ENCODE measurements at places on chromosomes 2 and 18.

DNA sequence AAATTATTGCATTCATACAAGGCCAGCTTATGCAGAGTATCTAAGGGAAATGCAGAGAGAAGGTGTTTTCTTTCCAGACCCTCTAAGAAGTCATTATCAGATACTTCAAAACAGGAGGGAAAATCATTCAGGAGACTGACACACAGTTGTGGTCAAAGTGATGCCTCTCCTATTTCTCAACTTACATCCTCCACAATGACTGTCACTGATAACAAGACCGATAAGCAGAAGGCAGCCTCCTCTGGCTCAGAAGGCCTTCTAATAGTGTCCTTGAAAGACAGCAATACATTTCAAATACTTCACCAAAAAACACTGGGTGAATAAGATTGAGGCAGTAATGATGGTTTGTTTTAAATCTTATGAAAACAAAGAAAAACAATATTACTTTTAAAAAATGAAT is 199.7 kb downstream of the PIEZO2 start:
- DNase-seq = no peak

- no peak for DNase-seq
These were observed 121.6 kb downstream of the ZFP36L2 start for GRCh38 chr2:43104763-43105162.

DNA sequence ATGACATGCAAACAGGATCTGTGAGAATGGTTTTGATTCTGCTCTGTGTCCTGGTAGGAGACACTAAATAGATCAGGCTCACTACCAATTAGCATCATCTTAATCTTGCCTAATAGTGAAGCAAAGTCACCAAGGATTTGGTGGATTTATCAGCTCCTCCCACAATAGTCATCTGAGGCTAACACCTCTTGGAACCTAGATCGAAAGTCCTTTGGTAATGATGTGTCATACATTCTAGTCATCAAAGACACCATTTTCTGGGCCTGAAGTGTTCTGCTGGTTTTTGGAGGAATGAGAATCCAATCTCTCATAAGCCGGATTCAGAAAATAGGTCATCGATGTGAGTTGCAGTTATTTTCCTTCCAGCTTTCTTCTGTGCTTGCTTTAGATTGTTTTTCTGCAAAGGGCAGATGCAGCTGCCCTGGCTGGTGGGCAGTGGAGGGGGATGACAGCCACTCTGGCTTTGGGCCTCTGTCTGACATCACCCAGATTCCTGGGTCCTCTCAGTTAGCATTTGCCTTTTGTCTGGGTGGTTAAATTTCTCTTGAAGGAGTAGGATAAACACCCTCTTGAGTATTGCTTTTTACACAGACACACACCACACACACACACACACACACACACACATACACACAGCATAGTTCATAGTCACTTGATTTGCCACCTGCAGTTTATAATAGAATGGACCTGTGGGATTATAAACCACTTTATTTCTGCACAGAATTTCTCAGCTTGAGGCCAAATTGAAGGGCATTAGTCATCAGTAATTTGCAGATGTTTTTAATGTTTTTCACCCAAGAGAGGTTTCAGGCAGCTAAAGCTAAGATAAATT is at the start of gene MYO3B:
Gene MYO3B (plus strand): TSS at position 198 of the 832 bp plus-strand sequence. CDS start 141 bp downstream, at position 339.
- DNase-seq = no peak

DNA sequence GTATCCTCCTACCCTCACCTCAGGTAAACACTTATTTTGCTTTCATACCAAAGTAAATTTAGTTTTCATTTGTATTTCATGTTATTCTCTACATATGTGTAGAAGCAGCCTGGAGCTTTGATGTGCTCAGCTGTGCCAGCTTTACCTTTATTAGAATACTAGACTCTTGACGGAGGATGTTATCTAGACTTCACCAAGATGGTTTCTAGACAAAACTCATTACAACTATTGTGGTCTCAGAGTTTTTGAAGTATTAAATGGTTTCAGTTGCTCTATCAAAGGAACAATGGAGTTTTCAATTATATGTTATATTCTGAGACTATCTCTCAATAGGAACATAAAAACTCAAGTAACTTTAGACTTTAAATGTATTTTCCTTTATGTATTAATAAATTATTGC is 5.0 kb upstream of the IL18RAP start:
- no peak for DNase-seq

- no peak for DNase-seq
These were observed 56.2 kb downstream of the PRKCE start for GRCh38 chr2:45707661-45708060.

- no peak for DNase-seq
These were observed 118.2 kb downstream of the ZNF516 start for GRCh38 chr18:76376668-76377358.

GRCh38 chr2:100197631-100198153 is 55.3 kb upstream of the AFF3 start:
- DNase-seq = no peak

DNA sequence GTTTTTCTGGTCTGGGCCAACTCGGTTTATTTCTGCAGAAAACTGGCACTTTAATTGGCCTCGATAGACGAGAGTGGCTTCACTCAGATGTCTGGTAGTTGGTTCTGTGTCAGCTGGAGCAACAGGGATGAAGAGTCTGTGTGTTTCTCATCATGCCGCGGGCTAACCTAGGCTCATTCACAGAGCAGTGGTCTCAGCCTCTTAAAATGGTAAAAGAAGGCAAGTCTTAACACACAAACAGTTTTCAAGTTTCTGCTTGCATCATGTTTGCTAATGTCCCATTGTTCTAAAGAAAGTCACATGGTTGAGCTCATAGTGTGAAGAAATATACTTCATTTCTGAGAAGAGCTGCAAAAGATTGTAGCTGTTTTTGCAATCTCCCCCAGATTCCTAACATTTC is 37.5 kb upstream of the ANXA4 start:
- DNase-seq = no peak

- DNase-seq = no peak
These were observed 385.7 kb downstream of the HRH4 start for GRCh38 chr18:24846138-24846537.

GRCh38 chr2:163554864-163555263 is 180.9 kb downstream of the FIGN start:
- DNase-seq = no peak

DNA sequence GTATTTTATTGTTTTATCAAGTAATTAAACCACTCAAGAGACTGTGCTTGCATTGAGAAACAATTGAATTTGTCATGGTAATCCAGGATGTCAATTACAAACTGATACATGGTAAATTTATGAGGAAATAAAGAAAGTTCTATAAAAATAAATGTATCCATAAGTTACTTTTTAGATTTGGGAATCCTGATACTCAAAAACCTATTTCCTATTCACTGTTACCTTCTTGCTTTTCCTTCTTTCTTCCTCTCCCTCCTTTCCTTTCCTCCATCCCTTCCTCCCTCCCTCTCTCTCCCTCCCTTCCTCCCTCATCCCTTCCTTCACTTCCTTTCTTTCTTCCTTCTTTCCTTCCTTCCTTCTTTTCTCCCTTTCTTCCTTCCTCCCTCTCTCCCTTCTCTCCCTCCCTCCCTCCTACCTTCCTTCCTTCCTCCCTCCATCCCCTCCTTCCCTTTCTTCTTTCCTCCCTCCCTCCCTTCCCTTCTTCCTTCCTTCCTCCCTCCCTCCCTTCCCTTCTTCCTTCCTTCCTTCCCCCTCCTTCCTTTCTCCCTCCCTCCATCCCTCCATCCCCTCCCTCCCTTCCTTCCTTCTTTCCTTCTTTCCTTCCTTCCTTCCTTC is 1299.1 kb upstream of the ZEB2 start:
- no peak for DNase-seq

DNA sequence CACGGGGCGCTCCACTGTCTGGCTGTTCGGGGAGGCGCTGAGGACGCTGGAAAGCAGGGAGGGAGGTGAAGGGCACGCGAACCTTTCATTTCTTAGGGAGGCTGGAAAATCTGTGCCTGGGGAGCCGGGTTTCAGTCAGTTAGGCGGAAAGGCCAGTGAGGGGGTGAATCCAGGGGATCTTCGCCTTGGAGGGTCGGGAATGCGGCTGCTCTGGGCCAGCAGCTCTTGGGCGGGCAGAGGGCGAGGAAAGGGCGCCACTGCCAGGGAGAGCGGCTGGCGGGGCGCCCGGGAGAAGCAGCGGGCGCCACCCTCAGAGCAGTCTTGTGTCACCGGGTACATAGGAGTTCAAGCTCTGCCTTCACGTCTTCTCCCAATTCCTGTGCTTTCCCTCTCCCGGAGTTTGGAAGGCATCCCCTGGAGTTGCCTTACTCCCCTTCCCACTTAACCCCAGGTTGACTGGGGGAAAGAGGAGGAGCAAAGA is 1.4 kb downstream of the CCDC85A start:
- no peak for DNase-seq

DNA sequence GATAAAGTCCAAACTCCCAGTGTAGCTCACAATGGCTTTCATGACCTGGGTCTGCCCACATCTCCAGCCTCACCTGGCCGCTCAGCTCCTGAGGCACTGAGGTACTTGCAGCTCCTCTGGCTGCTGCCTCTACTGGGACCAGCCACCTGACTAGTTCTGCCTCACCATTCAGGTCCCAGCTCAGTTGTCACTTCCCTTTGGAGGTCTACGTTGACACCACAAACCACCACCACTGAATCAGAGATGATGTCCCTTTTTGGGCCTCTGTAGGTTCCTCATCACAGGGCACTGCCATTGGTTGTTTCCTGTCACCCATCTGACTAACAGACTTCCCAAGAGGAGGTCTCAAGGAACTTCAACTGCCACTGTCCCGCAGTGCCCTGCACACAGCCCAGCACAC is 21.2 kb downstream of the SPP2 start:
- no peak for DNase-seq

DNA sequence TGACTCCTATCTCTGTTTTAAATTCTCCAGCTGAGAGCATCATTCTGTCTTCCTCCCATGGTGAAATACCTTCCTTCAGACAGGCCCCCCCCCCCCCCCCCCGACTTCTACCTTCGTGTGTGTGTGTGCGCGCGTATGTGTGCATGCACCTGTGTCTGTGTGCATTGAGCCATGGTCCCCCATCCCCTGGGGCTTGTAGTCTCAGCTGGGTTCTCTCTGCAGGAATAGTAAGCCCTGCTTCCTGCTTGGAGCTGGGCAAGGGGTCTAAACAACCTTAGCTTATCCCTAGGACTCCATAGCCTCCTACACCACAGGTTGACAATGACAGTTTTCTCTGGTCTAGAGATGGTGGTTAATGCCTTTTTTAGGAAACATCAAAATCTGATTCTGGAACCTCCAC is 427.5 kb upstream of the KLHL29 start:
- DNase-seq = no peak

DNA sequence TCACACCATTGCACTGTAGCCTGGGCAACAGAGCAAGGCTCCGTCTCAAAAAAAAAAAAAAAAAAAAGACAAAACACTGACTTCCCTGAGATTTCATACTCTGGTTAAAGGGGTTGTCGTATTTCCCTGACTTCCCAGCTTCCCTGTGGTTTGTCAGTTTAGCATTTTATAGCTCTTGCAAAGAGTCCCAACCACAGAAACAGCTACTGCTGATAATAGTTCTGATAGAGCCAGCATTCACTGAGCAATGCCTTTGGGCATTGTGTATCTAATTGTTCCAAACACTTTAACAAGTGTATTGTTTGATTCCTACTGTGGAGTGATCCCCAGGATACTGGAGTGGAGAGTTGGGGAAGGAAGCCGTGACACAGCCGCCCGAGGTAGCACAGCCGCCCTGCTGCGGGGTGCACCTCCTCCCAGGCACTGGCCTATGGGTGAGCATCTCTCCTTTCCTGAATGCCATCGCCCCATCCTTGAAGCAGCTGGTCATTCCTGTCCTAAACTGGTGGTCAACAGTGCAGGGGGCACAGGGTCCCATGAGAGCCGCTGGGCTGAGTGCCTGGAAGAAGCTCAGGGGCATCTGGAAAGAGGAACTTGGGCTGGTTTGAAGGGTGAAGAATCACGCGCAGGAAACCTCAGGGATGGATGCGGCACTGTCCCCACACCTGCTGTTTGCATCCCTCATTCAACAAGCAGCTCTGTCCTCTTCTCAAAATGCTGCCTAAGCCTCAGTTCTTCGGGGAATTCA is 81.0 kb upstream of the TMEM18 start:
- DNase-seq = no peak

DNA sequence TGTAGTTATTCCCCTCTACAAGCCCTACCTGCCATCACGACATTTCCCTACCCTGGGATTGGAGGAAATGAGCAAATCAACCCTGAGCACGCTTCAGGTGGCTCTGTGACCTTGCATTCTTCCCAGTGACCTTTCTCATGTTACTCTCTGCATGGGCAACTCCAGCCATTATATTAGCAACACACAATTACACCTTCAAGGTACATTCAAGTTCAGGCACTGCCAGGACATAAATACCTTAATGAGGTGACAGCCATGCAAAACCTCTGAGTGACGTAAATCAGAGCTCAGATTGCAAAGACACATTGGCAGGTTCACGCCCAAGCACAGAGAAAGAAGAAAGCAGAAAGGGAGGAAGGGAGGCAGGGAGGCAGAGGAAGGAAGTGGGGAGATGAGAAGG is 68.7 kb upstream of the ALK start:
- no peak for DNase-seq

DNA sequence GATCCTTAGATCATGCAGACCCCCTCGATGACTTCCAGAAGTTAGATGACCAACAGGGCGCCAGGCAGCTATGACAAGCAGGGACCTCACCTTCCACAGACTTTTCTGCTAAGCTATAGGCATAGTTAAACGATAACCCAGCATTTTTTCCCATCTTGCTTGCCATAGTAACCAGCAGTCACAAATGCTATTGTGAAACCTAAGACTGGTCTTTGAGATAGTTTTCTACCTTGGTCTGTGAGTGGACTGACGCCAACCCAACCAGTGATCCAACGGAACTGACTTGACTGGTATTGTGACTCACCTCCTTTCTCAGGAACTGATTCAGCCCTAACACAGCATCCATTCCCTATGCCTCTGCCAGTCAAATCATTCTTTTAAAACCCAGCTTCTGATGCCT is 361.2 kb downstream of the LRRTM4 start:
- no peak for DNase-seq

- no peak for DNase-seq
These were observed 93.4 kb downstream of the IKZF2 start for GRCh38 chr2:213057977-213058376.

DNA sequence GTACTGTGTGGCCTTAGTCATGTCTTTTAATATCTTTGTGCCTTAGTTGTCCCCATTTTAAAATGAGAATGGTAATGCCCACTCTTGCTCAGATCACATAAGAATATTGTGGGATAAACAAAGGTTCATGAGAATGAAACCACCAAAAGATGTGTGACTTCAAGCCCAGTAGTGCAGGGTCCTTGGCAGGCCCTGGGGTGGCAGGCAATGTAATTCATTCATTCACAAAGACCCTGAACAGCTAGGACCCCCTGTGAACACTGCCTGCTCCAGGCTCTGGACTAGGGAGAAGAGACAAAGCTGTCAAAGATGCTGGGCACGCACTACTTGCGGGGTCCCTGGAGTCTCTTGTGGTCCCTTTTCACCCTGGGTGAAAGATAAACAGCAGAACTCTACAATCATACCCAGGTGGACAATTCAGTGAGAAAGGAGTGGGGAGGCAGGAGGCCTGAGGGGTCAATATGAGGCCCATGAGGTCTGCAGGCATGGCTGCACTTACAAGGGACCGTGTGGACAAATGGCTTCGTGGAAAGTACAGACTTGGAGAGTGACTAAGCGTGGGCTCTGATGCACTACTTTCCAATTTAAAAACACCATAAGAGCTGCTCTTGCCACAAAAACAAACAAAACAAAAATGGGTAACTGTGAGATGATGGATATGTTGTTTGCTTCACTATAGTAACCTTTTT is 136.1 kb downstream of the SMAD7 start:
- DNase-seq = no peak

Measured in T-helper 22 cell (primary cell).